Calu3 (cell line): ENCODE measurements at places on chromosomes 12 and 14.

DNA sequence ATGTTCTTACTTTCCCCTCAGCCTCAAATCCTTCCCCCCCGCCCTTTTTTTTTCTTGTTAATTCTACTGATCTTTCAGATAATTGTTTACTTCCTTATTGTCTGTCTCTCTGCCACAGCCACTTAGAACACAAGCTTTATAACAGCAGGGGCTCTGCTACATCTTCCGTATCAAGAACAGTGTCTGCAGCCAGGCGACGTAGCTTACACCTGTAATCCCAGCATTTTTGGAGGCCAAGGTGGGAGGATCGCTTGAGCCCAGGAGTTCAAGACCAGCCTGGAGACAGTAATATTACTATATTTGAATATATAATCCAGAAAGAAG is 5.4 kb downstream of the SOS2 start:
- H3K27me3 ChIP-seq, result no peaks in the 10 kb centered on the region
- peak overlapping the region; percentile 26 for H3K4me3 ChIP-seq
- H3K27ac ChIP-seq, result peak overlapping the region; percentile 47
- no peak for DNase-seq
- peaks cover 17% of the 10 kb centered on the region for H3K36me3 ChIP-seq

DNA sequence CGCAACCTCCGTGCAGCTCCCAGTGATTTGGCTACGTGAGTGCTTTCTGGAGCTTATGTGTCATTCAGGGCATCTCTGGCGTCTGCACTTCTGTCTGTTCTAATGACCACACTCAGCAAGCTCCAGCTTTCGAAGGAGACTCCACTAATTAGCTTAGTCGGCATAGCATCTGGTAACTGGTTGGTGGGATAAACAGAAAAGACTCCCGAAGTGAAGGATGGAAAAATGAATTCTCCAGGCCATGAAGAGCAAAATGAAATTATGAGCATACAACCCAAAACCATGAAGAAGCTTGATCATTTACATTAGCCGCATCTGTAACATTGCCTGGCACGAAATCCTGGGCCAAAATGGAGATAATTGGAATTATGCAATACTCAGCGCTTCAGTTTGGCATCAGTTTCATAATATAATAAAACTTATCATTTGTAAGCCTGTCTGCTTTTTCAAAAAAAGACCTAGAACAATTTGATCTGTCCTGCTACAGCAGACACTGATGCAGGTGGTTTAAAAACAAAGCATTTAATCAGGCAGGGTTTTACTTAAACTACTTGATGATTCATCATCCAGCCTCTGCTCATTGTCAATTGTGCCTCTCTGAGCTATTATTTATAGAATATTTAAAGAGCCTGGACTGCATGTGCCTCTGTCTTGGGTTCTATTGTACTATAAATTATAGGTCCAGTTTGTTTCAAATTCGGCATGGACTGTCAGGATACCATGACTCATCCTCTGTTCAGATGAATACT is 87.4 kb downstream of the SYT1 start:
- H3K27ac ChIP-seq, result no peak overlapping the region
- no peaks in the 10 kb centered on the region for H3K27me3 ChIP-seq
- no peaks in the 10 kb centered on the region for H3K4me1 ChIP-seq

- H3K27me3 ChIP-seq, result no peaks in the 10 kb centered on the region
- H3K4me3 ChIP-seq, result no peak overlapping the region
- H3K36me3 ChIP-seq, result no peaks in the 10 kb centered on the region
- H3K4me1 ChIP-seq, result peaks cover 13% of the 10 kb centered on the region
- DNase-seq, result no peak
- no peak overlapping the region for H3K27ac ChIP-seq
Observed at GRCh38 chr14:54671537-54671936, 104.6 kb downstream of the SAMD4A start.

GRCh38 chr12:51752234-51752889 is 96.2 kb downstream of the FIGNL2 start:
- no peak overlapping the region for H3K4me3 ChIP-seq
- peaks cover 9% of the 10 kb centered on the region for H3K4me1 ChIP-seq
- peaks cover 6% of the 10 kb centered on the region for H3K36me3 ChIP-seq
- H3K27ac ChIP-seq, result no peak overlapping the region

DNA sequence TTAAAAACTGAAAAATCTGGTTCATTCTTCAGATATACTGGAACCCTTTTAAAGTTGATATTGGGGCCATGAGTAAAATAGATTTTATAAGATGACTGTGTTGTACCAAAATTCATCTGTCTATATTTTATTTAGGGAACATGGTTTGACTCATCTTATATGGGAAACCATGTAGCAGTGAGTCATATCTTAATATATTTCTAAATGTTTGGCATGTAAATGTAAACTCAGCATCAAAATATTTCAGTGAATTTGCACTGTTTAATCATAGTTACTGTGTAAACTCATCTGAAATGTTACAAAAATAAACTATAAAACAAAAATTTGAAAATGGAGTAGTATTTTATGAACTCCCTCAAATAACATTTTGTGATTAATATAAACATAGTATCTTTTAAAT is 14.2 kb downstream of the PTGER2 start:
- no peak overlapping the region for H3K4me3 ChIP-seq
- peaks cover 6% of the 10 kb centered on the region for H3K27me3 ChIP-seq
- no peak overlapping the region for H3K27ac ChIP-seq
- H3K4me1 ChIP-seq, result no peaks in the 10 kb centered on the region

GRCh38 chr12:24113701-24114100 is 164.2 kb upstream of the SOX5 start:
- no peak overlapping the region for H3K27ac ChIP-seq
- no peaks in the 10 kb centered on the region for H3K36me3 ChIP-seq
- no peaks in the 10 kb centered on the region for H3K4me1 ChIP-seq
- no peak overlapping the region for H3K4me3 ChIP-seq
- no peaks in the 10 kb centered on the region for H3K27me3 ChIP-seq

DNA sequence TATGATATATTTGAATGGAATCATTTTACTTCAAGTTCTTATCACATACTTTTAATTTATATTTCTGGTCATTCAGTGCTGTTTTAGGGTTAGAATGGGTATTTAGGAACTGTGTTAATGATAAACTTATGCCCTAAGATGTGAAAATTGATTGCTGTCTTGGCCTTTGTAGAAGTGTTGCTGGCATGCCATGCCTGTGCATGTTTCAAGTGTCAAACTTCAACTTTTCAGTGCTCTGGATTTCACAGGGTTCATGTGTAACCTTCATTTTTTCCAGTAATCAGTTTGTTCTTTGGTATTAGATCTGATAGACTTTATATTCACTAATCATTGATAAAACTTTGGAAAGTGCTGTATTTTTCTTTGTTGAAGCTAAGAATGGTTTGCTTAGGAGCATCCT is 36.6 kb downstream of the YLPM1 start:
- no peak for DNase-seq
- H3K27ac ChIP-seq, result no peak overlapping the region
- H3K4me3 ChIP-seq, result no peak overlapping the region

GRCh38 chr12:96486751-96487613 is 2.4 kb upstream of the CFAP54 start:
- no peaks in the 10 kb centered on the region for H3K4me1 ChIP-seq
- no peak for DNase-seq
- no peaks in the 10 kb centered on the region for H3K27me3 ChIP-seq
- H3K27ac ChIP-seq, result no peak overlapping the region
- H3K36me3 ChIP-seq, result peaks cover 6% of the 10 kb centered on the region

- peaks cover 15% of the 10 kb centered on the region for H3K4me1 ChIP-seq
- H3K4me3 ChIP-seq, result peak overlapping the region; percentile 73
- peak overlapping the region; percentile 75 for H3K27ac ChIP-seq
- H3K27me3 ChIP-seq, result peaks cover 56% of the 10 kb centered on the region
- no peak for DNase-seq
Observed at GRCh38 chr12:114682785-114683708, 928 bp downstream of the TBX3 start.

DNA sequence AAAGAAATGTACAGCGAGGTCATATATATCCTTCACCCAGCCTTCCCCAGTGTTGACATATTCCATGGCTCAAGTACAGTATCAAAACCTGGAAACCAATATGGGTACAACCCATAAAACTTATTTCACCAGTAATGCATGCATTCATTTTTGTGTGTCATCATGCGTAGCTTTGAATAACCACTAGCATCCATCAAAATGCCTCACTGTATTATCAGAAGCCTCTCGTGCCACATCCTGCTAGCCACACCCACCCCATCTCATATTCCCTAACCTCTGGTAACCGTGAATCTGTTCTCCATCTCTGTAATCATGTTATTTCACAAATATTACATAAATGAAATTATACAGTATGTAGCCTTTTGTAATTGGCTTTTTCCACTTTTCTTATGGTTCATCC is 314.3 kb downstream of the RAD51B start:
- DNase-seq, result no peak
- no peaks in the 10 kb centered on the region for H3K27me3 ChIP-seq
- H3K27ac ChIP-seq, result no peak overlapping the region
- no peaks in the 10 kb centered on the region for H3K36me3 ChIP-seq
- H3K4me3 ChIP-seq, result no peak overlapping the region
- peaks cover 25% of the 10 kb centered on the region for H3K4me1 ChIP-seq

DNA sequence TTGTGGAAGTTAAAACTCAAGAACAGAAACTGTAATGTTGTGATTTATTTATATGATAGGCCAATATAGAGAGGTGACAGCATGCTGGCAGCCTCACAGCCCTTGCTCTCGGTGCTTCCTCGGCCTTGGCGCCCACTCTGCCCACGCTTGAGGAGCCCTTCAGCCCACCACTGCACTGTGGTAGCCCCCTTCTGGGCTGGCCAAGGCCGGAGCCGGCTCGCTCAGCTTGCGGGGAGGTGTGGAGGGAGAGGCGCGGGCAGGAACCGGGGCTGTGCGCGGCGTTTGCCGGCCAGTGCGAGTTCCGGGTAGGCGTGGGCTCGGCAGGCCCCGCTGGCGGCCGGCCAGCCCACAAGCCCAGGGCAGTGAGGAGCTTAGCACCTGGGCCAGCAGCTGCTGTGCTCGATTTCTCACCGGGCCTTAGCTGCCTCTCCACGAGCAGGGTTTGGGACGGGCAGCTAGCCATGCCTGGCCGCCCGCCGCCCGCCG is 65.8 kb upstream of the SLC8A3 start:
- peak; percentile 65 for DNase-seq
- H3K4me3 ChIP-seq, result peak overlapping the region; percentile 65
- H3K36me3 ChIP-seq, result peaks cover 5% of the 10 kb centered on the region
- peaks cover 64% of the 10 kb centered on the region for H3K27me3 ChIP-seq
